Right forelimb (tissue), 1 donor: ENCODE measurements at places on chromosomes 13 and 19.

- DNase-seq = peak; percentile 85
These were observed 61.4 kb upstream of the NFIC start for GRCh38 chr19:3304871-3305423.

DNA sequence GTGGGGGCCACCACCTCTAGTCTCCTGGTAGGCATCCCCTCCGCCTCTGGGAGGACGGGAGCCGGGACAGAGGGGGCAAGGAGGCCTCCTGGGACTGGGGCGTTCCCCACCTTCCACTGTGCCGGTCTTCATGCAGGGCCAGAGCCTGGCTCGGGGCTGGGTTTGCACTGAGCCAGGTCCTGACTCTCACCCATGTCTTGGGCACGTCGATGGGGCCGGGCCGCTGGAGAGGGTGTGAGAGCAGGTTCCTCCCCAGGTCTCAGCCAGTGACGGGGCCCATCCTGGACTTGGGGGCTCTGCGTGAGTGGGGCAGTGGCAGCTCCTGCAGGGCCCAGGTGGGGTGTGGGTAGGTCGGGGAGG is 26.6 kb downstream of the ATP11A start:
- peak; percentile 23 for DNase-seq

DNA sequence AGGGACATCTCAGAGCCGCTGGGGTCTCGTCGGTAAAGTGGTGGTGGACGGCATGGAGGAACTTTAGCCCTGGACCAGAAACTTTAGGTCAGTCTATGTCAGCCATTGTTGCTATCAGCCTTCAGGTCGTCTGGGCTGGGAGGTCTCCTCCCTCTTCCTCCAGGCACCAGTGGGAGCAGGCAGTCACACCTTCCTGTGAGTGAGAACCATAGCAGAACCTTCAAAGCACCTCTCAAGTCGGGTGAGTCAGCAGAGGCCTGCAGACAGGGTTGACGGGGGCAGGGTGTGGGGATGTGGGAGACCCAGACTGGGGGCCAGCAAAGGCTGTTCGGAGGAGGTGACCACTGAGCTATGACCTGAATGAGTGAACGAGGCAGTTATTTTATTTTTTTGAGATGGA is 15.4 kb upstream of the SBNO2 start:
- no peak for DNase-seq

DNA sequence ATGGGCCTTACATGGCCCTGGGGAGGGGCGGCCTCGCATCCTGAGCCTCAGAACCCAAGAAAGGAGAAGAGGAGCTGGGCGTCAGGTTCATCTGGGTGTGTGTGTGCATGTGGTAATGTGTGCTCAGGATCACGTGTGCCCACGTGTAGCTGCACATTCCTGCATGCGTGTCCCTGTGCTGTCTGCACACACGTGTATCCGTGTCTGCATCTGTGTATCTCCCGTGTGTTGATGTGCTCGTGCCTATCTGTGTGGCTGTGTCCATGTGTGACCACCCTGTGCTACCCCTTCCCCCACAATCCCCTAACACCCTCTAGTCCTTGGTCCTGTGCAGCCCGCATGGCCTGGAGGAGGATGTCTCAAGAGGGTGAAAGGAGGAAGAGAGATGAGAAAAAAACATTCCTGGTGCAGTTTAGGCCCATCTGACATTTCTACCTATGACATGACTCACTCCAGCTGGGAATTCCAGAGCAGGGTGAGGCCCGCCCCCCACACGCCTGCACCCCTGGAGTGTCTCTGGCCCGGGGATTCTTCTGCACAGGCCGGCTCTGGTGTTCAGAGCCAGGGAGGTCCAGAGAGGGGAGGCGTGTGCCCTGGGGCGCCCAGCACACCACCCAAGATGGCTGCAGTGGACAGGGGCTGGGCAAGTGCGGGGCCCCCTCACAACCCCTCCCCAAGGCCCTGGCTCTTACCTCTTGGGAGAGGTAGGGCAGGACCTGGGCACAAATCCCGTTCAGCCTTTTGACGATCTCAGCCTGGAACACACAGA is 7.1 kb downstream of the TLE5 start:
- DNase-seq = no peak

GRCh38 chr19:30883071-30883470 is 466.2 kb downstream of the TSHZ3 start:
- DNase-seq = no peak

- no peak for DNase-seq
These were observed 79.4 kb downstream of the MBNL2 start for GRCh38 chr13:97301382-97302095.

- peak; percentile 40 for DNase-seq
These were observed 6.5 kb upstream of the USF2 start for GRCh38 chr19:35262101-35262761.

- no peak for DNase-seq
These were observed 8.1 kb downstream of the RNF6 start for GRCh38 chr13:26213982-26214381.

GRCh38 chr13:77857531-77858209 is 61.0 kb downstream of the EDNRB start:
- no peak for DNase-seq

GRCh38 chr19:48896191-48896720 is 2.3 kb downstream of the TULP2 start:
- DNase-seq = no peak

DNA sequence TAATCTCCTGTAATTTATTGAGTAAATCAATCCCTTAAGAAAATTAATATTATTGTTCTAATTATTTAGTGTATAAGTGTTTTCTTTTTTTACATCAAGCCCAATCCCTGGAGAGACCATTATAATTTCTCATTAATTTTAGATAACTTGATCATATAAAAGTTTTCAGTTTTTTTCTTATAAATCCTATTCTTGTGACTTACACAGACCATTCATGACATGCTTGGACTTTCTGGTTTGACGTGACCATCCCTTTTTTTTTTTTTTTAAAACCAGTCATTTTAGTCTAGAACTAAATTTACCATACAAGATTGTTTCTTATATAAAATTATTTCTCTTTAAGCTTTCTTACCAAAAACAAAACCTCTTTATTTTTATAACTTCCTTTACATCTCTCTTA is 5.4 kb upstream of the MTRF1 start:
- no peak for DNase-seq

DNA sequence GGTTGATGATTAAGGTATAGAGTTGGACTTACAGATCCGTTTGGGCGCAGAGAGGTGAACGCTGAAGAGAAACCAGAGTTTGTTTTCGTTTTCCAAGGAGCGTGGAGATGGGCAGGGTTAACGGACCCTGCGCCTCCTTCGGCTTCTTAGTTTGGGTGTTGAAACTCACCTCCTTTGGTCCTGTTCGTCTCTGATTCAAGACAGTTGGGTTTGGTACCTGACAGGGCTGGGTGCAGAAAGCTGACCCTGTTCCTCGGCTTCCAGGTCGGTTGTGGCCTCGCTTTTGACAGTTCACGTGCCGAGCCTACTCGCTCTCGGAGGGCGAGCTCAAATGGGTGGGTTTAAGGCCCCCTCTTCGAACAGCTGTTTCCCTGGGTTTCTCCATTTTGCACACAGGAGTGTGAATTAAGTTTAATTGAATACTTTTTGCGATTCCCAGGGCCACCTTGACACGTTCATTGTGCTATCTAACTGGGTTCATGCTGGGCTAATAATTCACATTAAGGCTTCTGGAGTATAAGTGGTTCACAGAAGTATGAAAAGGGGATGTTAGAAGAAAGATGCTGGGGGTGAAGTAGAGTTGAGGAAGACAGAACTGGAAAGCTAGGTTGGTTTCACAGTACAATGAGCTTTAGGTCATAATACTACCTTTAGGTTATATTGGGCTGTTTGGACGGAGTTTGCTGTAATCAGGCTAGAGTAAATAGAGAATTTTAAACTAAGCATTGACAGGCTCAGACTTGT is 638 bp downstream of the USPL1 start:
- no peak for DNase-seq

GRCh38 chr13:79830426-79830825 is 349.5 kb downstream of the NDFIP2 start:
- no peak for DNase-seq

- peak; percentile 83 for DNase-seq
These were observed 154.9 kb downstream of the TM9SF2 start for GRCh38 chr13:99656092-99656745.

- DNase-seq = no peak
These were observed 41.3 kb downstream of the MYH14 start for GRCh38 chr19:50244695-50245094.

- no peak for DNase-seq
These were observed 507.4 kb downstream of the DACH1 start for GRCh38 chr13:71359641-71360040.

DNA sequence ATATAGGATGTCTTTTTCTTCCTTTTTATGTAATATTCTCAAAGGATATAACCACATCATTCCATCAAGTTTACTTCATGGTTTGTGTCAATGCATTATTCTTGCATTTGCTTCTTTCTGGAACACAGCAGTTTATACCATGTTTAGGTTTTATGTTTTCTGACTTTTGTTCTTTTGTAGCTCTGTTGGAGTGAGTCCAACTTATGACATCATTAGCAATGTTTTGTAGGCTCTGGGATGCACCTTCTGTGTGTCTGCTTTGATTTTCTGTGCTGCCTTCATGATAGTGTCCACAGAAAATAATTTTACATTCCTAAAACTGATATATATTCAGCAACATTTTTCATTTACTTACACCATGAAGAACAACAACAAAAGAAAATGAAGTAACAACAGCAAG is 68.9 kb downstream of the SHISA2 start:
- no peak for DNase-seq

DNA sequence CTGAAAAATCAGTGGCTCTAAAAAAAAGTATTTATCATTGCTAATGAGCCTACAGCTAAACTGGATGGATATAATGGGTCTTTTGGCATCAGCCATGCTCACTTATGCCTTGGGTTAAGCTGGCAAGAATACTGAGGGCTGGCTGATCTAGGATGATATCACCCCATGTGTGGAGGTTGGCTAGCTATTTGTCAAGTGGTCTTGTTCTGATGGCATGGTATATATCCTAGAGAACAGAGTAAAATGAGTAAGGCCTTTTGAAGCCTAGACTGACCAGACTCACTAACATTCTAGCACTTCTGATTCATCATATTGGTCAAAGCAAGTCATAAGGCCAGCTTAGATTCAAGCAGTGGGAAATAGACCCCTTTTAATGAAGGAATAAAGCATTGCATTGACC is 383.0 kb downstream of the SLITRK1 start:
- DNase-seq = no peak

- DNase-seq = no peak
These were observed 89.7 kb downstream of the AKAP11 start for GRCh38 chr13:42361701-42362100.

DNA sequence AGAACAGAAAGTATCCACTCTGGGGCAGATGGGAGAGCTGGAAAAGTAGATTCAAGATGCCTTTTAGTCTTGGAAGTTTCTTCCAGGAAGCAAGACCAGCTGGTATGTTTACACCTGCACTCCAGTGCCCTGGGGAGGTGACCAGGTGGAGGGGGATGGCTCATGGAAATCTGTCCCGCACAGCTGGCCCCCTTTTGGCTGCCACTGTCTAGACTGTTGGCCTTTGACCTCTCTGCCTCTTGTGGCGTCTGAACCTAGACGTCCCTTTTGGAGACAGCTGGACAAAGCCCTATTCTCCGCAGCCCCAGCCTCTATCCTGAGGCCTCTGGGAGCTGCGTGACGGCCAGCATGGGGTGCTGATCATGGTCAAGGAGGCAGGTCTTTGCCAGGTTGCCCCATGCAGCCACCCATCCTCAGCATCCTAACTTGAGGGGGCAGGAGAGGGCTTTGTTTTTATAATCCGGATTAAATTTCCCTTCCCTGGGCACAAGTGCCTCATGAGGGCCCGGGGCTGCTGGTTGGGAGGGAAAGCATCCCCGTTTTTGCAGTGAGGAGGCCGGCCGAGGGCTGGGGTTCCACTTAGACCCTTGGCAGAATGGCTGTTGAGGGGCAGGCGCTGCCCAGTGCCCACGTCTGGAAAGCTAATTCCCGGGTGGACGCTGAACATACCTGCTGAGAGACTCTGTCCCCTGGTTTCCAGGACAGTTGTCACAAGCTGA is 17.3 kb upstream of the GDF15 start:
- no peak for DNase-seq

- no peak for DNase-seq
These were observed 1.2 kb downstream of the LONP1 start for GRCh38 chr19:5718579-5719273.

DNA sequence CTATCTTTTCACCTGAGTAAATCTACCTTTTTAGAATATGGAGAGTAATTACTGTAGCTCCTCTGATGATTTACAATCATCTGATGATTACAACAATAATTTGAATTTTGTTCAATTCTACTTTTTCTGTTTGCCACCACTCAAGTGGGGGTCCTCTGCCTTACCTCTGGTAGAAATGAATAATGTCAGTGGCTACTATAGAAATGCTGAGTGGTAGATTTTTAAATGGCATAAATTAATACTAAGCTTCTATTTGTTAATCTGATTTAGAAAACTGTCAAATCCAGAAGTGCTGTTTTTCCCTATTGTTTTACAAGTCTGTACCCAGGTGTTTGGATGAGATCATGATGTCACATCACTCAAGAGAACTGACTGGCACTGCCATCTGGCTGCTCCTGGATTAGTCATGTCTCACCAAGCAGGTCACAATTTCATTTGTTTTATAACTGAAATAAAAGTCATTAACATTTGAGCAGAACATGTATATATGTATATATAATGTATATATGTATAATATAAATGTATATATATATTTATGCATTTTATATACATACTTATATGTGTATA is 494.8 kb downstream of the TBC1D4 start:
- DNase-seq = no peak

DNA sequence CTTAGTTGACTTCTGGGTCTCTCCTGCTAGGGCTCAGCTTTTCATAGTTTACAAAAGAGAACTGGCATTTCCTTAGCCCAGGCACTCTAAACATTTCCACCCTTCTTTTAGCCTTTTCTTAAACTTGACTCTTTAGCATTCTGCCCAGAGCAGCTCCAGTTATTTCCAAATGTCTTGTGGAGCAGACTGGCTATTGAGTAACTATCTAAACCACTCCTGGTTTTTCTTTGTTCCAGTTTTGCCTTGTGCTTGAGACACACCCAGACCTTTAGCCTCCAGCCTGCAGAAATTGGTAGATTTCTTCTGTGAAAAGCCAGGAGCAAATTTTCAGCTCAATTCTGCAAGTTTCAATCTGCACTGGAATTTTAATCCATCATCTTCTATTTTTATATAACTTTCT is 1813.1 kb downstream of the OLFM4 start:
- DNase-seq = no peak

GRCh38 chr13:65921933-65922332 is 1308.2 kb downstream of the PCDH9 start:
- DNase-seq = no peak

DNA sequence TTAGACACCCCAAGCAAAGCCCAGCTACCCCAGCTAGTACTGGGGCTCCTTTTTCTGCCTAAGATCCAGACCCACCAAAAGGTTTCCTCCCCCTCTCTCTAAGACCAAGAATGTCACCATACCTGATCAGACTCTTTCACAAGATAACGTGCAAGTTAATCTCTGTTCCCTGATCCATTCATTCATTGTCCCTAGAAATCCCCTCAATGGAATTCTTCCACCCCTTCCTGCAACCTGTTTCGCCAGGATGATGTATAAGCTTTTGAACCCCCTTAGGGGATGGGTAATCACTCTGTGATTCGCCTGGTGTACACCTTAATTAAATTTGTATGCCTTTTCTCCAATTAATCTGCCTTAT is 17.3 kb upstream of the CLN5 start:
- DNase-seq = no peak
